IPS DF 19.7 (cell line): ENCODE measurements at places on chromosomes 3 and 15.

DNA sequence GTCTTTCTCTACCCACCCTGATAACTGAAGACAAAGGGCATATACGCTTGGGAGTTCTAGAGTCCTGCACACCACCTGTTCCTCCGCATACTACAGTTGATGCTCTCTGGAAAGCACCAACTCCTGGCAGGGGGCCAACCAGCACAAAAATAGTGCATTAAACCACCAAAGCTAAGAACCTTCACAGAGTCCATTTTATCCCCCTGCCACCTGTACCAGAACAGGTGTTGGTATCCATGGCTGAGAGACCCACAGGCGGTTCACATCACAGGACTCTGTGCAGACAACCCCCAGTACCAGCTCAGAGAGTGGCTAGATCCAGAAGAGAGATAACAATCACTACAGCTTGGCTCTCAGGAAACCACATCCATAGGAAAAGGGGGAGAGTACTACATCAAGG is 114.4 kb upstream of the POU1F1 start:
- DNase-seq = no peak

DNA sequence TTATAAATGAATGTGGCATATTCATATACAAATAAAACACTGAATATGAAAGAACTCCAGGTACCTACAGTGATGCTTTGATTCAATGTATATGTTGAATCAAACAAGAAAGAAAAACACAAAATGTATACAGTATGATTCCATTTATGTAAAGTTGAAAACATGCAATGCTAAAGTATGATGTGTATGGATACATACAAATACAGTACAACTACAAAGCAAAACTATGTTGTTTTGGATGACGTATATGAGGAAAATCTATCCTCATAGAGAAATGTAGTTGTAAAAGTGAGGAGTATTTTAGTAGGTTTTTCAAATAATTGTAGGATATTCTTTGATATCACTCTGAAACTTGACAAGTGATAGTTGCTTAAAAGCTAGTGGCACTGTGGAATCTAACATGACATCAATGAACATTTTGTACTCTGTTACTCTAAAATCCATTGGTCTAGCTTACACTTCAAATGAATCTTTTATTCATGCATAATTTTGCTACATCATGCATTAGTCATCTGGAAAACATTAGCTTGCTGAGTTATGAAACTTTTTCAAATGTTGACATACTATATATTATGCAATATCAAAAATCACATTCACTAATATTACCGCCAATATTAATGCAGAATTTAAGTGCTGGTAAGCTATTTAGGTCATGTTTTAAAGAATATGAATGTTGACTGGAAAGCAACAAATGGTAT is 278.1 kb upstream of the CHRNA7 start:
- DNase-seq = no peak

GRCh38 chr15:51776952-51777569 is 25.7 kb downstream of the TMOD2 start:
- no peak for DNase-seq

DNA sequence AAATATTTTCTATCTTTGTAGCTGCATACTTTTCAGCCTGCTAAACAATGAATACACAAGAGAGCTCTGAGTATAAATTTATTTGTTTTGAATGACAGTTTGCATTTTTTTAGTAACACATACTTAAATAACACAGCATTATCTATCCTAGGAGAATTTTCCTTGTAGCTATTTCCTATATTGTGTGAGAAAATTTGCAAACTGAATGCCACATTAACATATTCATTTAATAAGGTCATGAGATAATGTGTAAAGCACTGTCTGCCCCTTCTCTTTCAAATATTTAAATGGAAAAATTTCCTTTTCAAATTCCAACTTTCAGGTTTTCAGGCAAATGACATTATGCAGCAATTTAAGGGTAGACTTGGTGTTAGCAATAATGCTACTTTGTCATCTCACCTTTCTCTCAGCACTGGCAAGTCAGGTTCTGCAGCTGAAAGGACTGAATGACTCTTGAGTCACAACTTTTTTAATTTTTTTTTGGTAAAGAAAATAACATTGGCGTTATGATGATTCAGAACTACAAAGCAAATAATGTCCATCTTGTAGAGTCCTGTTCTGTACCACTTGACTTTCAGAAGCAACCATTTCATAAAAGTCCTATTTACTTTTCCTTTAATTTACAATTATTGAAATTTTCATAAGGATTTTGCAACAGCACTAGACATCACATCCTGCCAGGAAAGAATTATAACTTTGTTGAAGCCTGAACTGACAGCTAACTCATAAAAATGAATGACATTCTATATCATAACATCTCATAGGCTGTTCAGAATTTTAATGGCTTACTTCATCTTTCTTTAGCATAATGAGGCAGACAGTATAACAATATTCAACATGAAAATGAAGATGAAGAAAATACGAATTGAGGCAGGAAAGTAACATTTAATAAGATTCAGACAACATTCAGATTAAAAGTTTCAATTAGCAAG is 681.6 kb upstream of the SEMA6D start:
- no peak for DNase-seq

DNA sequence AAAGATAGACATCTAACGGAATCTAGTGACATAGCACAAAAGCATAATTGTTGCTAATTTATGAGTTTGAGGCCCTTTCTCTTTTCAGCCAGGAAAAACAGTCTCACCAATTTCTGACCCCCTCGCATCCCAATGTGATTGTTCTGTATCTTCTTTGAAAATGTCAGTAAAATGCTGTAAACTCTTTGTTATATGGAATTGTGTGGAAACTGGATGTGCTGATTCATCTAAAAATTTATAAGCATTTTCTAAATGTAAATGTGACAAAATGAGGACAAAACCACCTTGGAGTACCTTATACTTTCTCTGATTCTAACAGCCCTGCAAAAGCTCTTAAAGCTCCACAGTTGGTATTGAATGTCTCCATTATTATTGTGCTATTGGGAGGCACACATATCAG is 70.9 kb upstream of the MME start:
- DNase-seq = no peak

- no peak for DNase-seq
These were observed 975.5 kb upstream of the CFAP20DC start for GRCh38 chr3:60025096-60026050.

GRCh38 chr3:5138214-5138981 is 16.3 kb downstream of the ARL8B start:
- DNase-seq = no peak

DNA sequence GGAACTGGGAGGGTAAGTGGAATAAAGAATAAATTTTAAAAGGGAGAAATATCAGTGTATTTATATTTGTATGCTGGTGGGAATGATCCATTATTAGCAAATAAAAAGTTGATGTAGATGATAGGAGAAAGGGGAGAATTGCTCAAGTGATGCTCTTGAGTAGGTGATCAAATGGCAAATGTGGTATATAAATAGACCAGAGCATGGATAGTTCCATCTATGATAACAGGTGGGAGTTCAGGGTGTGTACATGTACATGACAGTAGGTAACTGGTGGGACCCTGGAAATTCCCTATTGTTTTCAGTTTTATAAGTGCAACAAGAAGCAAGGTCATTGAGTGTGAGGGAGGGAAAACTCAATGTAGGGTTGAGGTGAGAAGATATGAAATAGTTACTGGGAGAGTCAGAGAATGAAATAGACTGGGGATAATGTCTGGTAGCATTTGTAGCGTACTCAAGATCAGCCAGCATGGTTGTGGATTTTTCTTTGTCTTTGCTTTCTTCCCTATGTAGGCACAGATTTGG is 31.3 kb upstream of the EBLN2 start:
- DNase-seq = no peak

GRCh38 chr3:194389269-194389668 is 9.8 kb downstream of the GP5 start:
- DNase-seq = no peak

GRCh38 chr3:69491975-69492374 is 106.1 kb upstream of the FRMD4B start:
- DNase-seq = no peak
